ENCODE measurements at places on chromosomes 12 and 14.

DNA sequence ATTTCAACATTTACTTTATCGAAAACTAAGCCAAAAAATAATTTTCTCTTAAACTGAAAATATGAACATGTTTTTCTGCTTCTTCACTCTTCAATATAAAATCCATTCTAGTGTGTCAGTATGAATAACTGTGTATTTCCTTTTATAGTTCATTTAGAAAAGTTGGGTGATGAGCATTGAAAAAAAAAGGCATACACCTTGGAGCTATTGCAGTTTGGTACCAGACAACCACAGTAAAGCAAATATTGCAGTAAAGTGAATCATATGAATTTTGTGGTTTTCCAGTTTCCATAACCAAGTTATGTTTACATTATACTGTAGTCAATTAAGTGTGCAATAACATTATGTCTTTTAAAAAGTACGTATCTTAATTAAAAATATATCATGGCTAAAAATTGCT is 195.0 kb upstream of the FOXG1 start:
- DNase-seq: no peak

GRCh38 chr14:49940808-49941421 is 48.0 kb downstream of the ARF6 start:
- DNase-seq: no peak

GRCh38 chr14:100683578-100683977 is 43.1 kb upstream of the DLK1 start:
- DNase-seq: no peak

DNA sequence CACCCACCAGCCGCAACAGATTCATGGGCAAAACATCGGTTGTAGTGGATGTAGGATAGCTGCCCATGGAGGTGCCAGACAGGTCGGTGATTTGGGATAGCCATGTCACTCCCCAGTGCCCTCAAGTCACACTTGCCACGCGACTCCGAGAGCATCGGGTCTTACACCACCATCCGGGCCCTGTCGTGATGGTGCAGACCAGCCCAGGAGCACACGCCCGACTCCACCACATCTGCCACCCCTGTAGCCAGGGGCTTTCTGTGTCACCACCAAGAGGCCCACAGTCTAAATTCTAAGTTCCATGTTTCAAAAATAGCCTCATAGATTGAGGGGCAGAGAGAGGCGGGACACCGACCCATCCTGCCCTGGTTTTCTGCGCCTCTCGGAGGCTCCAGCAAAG is 18.0 kb downstream of the FOXN4 start:
- no peak for DNase-seq

GRCh38 chr12:58765076-58765475 is 155.2 kb downstream of the LRIG3 start:
- DNase-seq: no peak

- no peak for DNase-seq
Observed at GRCh38 chr12:130202201-130202600, 39.9 kb downstream of the FZD10 start.

- no peak for DNase-seq
Observed at GRCh38 chr14:89493877-89494634, 77.0 kb upstream of the FOXN3 start.

GRCh38 chr14:61950340-61950739 is 188.1 kb downstream of the SNAPC1 start:
- no peak for DNase-seq

DNA sequence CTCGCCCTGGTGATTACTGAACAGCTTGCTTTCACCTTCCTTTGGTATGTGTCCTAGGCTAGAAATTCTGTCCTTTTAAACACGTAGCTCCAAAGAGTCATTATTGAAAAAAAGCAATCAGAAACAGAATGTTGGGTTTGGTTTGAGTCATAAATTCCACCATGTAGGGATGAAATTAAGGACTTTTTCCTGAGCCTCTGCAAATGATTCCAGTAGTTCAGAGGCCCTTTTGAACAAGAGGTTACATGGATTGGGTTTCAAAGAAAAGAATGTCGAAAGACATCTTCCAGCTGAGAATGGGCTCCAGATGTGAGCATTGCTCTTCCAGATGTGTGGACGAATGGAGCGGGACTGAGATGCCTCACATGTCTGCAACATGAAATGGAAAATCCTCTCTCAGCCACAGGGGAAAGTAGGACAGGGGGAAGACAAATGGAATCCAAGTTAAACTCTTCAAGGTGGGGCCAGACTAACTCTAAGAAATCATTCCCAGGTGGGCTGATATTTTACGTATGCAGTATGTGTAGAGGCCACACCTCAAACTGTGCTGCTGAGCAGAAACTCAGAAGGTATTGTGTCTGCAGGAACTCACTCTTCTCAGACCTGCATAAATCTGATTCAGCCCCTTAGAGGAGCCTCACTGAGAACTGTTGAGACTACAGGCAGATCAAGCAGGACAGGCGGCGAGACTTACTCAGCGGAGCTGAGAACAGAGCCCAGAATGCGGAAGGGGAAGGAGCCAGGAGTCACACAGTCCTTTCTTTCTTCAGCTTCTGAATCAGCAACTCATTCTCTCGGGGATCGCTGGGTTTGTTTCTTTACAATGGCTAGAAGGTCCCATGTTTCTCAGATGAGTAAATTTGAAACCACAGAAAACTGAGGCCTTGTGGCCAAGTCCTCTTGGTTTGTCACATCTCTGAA is 23.3 kb upstream of the EMP1 start:
- no peak for DNase-seq

DNA sequence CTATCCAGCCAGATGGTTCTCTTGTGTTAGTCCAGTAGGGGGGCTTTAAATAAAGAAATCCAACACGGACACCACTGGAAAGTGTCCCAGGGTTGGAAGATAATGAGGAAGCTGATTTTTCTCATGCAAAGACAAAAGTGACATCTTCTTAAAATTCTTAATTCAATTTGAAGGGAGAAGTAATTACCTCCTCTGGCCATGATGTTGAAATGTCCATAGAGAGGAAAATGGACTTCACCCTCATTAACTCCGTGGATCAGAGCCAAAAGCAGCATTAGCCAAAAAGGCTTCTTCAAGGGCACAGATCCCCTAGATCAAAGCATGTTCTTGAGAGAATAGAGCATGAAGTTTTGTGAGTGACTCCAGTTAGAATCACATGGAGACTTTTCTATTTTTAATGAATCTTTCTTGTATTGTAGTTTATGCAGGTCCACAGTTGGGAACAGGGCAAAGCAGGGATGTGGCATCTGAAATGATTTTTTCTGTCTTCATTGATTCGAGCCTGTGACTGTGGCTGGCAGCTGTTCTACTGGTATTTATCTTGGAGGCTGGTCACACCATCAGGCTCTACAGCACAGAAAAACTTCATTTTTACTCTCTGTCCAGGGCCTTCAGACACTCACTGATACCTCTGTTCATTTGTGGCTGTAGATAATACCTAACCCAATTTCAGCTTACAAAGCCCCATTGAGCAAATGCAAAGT is 1002.5 kb downstream of the AACS start:
- DNase-seq: no peak

DNA sequence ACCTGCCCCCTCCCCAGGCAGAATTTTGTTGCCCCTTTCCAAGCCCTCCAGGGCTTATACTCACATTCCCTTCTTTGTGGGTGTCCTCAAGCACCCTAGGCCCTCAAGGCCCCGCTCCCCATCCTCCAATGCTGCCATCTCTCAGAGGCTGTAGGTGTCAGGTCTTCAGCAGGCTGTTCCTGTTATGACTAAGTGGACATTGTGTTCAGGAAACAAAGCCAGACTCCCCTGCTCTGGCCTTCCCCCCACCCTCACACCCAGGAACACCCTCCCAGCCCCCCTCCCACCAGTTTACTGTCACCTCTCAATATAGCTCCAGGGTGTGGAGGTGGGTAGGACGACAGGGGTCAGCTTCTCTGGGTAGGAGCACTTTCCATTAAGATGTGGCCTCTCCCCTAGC is 1.4 kb upstream of the MYH6 start:
- no peak for DNase-seq

DNA sequence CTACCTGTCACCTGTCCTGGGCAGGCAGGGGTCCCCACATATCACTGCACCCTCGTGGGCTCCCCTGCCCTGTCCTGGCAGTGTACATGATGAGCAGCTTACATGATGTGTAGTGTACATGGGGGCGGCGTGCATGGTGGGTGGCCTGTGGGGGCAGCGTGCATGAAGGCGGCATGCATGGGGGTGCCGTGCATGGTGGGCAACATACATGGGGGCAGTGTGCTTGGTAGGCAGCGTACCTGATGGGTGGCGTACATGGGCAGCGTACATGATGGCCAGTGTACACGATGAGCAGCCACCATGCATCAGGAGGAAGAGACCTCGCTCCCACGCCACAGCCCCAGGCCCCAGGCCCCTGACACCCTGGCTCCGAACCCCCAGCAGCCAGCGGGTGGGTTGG is 266.3 kb downstream of the CACNA1C start:
- no peak for DNase-seq

DNA sequence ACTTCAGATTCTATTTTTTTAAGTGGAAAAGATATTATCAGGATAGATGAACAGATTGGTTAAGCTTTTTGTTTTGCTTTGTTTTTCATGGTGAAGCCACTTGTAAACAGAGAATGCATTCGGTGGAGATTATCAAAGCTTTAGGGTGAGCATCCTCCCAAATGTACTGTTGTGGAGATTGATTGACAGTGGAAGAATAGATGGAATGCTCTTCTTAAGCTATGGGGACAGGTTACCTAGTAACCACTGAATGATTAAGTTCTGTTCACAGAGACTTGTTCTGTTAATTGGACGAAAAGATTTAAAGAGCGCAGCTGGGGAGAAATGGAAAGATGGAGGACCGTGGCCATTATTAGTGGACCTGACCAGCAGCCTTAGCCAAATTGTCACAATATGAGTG is 21.8 kb upstream of the SPATA7 start:
- DNase-seq: no peak

DNA sequence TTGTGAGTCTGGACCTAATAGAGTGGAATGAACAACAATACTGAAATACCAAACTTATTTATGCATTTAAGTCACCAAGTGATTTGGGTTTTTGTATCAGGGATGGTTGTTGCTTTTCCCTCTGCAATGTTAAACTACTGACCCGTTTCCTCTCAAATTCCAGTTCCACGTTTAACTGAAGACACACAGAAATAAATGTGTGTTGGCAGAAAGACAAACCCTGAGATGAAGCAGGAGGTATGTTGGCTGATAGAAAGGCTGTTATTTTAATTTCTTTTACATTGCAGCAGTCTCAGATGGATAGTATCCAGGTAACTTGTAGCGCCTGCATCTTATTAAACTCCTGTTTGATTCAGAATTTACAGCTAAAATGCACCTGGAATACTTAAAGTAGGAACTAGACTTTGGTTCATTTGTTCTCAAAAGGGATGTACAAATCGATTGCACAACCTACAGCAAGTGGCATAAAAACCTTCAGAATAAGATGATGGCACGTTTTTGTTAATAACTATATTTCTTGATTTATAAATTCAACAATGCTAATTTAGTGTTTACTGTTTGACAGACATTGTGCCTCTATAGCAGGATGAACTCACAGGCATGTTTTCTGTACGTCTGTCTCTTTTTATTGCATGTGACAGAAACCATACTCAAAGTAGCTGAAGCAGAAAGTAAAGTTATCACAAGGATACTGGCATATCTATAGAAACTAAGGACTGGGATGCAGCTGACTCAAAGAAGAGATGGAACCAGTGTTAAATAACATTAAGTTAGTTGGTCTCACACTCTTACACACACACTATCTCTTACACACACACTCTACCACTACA is 405.7 kb downstream of the ZFP36L1 start:
- no peak for DNase-seq

DNA sequence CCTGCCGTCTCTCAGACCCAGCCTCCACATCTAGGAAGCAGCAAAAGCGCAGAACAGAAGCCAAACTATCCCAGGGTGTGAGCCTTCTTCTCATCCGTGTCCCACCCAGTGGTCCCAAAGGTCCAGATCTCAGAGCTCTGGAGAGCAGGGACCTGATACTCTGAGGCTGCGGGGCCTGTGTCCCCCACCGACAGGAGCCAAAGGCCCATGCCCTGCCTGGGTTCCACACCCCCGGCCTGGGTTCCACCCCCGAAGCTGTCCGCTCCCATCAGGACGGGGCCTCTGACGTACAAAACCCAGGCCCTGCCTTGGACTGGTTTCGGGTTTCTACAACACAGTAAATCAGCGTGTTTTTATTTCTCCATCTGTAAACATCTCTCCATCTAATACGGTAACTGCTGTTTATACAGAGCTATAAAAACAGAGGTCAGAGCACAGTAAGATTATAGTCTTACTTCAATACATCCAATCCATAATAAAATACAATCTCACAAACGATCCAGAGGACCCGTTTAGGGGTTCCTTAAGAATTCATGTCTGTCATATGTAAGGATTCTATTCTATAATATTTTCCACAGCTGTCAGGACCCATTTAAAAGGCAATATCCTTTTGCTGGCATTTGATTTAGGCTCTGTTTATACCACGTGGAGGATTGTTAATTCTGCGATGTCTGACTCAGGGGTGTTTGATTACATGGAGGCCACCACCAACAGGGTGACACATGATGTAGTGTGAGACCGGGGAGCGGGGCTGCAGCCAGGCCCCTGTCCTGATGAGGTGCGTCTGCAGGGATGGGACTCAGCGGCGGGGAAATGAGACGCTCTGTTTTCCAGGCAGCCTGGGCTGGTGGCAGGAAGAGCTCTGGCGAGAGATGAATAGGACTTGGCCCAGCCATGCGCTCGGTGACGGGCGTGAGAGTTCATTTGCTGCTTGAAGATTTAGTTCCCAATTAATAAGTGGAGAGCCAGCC is 110.3 kb downstream of the DICER1 start:
- DNase-seq: no peak

DNA sequence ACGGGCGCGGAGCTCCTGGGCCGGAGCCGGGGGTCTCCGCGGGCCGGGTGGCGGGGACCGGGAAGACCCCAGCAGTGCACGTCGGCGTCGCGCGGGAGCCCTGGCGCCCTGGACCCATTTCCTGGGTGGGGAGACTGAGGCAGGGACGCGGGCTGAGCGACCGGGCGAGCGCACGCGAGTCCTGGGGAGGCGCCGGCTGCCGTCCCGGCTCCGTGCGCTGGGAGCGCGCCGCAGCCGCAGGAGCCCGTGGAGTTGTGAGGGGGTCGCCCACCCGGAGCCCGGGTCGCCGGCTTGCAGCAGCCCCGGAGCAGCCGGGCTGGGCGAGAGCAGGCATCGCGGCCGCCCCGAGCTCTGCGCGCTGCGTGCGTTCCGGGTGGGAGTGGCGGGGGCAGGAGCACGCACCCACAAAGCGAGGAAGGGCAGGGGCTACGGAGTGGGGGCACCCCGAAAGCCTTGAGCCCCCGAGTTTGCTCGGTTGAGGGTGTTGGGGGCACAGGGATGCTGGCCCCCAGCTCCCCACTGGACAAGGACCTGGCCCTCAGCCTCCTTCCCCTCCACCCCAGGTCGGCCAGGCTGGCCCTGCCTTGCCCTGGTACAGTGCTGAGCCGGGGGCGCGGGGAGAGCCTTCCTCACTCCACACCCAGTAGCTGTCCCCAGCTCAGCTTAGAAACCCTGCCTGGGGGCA is 620 bp downstream of the MMP17 start:
- DNase-seq: no peak

GRCh38 chr14:100654814-100655740 is 67.9 kb upstream of the BEGAIN start:
- DNase-seq: peak; percentile 22

DNA sequence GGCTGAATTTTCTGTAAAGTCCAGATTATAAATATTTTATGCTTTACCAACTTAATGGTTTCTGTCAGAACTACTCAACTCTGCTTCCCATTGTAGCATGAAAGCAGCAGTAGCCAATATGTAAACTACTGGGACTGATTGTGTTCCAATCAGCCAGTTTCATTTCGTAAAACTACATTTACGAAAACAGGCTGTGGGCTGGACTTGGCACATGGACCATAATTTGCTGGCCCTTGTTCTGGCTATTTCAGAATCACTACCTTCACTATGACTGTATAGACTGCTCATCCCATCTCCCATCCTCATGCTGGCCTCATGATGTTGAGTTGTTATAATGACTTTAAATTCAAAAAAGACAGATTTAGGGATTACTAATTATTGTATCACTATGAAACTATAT is 38.7 kb downstream of the FAR2 start:
- DNase-seq: no peak

All from stimulated activated CD8-positive, alpha-beta memory T cell treated with anti-CD3 and anti-CD28 coated beads, Interleukin-4, amount 100 ng/mL, for 1 hour (primary cell).